ENCODE measurements at places on chromosomes 2 and 18.

DNA sequence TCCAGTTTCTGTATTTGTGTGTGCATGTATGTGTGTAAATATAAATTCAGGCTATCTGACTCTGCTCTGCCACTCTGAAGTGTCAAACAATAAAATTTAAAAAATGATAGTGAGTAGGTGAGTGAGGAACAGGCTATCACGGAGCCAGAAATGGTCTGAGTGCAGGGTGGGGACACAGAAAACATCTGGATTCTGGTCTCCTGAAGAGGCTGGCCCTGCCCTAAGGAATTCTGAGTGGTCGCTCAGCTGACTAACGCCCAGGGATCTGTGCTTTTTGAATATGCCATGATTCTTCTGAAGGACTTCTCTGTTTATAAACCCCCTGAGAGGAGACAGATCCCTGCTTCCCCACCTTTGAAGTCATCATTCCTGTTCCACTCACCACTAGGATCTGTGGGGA lies 353.9 kb upstream of the GYPC start:
- no peak for DNase-seq

DNA sequence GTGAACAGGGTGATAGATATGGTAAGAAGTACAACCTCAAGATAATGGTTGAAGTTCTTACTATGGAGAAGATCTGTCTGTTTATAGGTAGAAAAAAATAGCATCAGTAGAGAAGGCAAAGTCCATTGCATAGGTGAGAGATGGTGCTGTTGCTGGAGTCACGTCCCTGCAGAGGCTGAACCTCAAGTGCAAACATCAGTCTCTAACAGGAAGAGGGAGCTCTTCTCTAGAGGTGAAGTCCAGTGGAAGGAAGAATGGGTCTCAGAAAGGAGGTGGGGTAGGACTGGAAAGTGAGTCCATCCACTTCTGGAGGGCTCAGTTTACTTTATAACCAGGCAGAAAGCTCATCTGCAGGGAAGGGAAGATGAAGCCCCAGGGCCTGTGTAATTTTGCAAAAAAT lies 337.7 kb downstream of the MEIS1 start:
- no peak for DNase-seq

GRCh38 chr2:173149491-173149890 lies 73.8 kb downstream of the MAP3K20 start:
- DNase-seq: no peak

GRCh38 chr2:173271825-173272224 lies 82.8 kb upstream of the CDCA7 start:
- no peak for DNase-seq

DNA sequence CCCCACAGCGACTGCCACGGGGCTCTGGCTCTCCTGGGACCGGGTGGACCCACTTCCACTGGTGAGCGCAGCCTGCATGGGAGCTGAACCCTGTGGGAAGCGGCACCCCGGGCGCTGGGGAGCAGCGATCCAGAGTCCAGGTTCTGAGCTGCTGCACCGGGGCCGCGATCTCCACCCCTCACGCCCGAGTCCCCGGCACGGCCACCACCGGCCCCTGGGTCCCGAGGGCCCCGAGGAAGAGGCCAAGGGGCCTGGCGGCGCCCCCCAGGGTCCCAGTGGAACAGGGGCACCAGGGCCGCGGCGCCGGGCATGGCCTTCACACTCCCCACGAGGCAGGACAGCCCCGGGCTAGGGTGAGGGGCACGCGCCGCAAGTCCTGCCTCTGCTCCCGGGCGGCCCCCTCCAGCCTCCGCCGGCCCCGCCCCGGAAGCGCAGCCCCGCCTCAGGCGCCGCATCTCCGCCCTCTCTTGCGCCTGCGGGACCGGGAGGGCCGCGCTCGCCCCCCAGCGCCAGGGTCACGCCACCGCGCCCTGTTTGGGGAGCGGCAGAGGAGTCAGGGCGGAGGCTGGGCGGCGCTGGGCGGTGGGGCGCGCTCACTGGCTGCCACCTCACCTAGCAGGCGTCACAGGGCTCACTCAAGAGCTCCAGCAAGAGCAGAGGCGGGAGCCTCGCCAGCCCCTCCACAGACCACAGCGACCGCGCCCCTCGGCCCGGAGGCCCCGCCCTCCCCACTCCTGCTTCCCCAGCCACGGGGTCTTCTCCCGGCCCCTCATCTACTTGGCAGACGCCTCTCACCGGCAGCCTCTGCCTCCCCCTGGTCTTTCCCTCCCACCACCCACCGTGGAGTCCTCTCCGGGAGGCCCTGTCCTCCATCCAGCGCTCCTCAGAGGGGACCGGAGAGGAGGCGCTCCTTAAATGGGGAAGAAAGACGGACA lies 26.8 kb downstream of the THAP4 start:
- peak; percentile 93 for DNase-seq

GRCh38 chr2:203984-204383 lies 59.8 kb downstream of the SH3YL1 start:
- DNase-seq: no peak

- DNase-seq: no peak
These were observed 325.4 kb downstream of the SMAD2 start for GRCh38 chr18:47605093-47605492.

DNA sequence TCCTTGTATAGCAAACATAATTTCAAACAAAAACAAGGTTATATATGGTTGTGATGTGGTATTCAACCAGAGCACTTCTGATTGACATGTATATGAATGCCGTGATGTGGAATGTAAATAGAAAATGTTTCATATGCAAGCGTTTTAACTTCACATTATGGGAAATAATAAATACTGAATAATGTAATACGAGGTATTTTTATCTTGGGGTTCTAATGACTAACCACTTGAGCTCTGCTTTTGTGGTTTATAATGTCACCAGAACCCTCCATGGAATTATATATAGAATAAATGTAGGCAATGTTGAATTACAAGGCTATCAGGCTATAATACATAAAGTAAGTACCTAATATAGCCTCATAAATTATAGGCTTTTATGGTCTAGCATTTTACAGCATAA lies 72.4 kb downstream of the ZNF521 start:
- DNase-seq: no peak

- DNase-seq: no peak
These were observed 125.1 kb downstream of the PMAIP1 start for GRCh38 chr18:60024857-60025256.

DNA sequence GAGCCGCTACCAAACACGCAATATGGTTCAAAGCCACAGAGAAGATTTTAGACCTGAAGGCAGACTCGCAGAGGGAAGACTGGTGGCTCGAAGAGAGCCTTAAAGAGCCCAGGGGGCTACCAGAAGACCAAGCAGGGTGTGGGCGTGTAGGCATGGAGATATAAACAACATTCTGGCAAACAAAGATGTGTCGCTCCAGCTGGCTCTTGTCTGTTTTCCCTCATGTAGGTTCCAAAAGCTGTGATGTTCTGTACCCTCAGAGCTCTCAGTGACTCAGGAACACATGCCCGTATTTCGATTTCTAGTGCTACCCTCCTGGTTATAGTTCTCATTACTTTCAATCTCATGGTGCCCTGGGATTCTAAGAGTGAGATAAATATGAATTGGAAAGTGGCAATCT lies 44.5 kb downstream of the DOCK10 start:
- no peak for DNase-seq

DNA sequence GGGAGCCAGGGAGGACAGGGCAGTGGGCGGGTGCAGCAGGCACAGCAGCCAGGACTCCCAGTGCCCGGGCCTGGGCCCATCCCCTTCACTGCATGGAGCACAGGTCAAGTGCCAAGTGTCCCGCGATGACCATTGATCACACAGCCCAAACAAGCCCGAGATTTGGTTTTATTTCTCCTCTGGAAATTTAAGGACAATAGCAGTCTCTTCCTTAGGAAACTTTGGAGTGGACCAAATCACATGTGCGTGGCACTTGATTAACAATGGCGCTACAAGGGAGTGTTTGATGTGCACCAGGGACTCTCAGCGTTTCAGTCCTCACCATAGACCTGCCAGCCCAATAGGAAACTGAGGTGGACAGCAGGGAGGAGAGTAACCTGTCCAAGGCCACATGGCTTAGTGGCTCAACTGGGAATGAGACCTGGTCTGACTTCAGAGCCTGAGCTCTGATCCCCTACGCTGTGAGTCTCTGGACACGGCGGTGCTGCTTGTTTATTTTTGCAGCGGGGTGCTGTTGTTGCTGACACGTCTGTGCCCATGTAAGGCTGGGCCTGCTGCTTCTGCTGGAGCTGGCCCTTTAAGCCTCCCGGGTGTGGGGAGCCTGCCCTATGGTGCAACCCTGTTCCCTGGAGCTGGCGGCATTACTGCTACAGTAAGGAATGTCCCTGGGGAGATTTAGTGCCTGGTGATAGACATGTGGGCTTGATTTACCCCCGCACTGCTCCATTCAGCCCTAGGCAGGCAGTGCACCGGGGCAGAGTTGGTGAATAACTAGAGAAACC lies 194.2 kb downstream of the INHBB start:
- no peak for DNase-seq

- DNase-seq: no peak
These were observed 678.9 kb upstream of the LRRTM4 start for GRCh38 chr2:78201064-78201575.

DNA sequence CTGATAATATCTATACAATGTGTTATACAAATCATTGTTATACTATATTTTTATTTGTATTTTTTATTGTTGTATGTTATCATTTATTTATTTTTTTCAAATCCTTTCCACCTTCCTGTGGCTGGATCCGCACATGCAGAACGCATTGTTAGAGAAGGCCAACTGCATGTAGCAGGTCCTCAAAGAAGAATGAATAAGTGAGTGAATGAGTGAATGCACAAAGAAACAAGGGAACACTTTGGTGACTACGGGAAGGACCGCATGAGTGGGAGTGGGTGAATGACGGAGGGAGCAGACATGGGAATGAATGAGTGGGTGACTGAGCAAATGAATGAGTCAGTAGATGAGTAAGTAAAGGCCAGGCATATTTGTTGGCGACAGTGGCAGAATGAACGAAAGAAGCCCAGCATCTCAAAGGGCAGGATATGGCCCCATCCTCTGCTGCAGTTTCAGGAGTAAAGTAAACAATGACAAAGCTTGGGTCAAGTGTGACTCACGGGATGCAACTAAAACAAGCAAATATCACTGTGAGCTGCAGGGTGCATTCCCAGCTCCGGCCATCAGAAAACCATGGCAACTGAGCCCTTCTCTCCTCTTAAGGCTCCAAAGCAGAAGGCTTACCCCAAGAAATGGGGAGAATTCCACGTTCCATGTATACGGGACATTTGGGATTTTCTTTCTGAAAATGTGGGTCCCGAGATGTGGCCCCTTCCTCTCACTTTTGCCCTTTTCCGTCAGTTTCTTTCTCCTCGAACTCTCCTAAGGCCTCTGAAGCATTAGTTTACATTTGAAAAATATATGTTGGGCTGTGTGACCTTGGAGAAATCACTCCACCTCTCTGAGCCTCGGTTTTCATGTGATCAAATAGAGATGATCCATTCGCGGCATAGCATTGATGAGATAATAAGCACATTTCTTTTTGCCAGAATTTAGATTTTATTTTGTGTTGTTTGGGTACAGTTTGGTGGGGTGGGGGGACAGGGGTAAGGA lies 24.5 kb downstream of the KCNF1 start:
- DNase-seq: no peak

DNA sequence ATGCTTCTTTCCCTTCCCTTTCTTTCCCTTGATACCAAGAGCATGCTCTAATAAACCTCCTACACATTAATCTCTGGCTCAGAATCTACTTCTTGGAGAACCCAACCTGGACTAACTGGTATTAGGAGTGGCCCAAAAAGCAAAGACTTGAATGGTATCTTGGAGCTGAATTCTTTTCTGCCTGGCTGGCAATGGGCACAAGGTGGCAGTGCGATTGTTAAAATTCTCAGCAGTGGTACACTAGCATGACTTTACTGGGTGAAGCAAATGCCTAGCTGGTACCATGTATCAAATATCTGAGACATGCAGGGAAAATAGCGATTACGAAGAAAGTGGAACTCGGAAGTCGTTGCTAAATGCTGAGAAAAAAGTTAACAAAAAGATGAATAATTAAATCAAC lies 376.1 kb downstream of the XIRP2 start:
- peak; percentile 4 for DNase-seq

DNA sequence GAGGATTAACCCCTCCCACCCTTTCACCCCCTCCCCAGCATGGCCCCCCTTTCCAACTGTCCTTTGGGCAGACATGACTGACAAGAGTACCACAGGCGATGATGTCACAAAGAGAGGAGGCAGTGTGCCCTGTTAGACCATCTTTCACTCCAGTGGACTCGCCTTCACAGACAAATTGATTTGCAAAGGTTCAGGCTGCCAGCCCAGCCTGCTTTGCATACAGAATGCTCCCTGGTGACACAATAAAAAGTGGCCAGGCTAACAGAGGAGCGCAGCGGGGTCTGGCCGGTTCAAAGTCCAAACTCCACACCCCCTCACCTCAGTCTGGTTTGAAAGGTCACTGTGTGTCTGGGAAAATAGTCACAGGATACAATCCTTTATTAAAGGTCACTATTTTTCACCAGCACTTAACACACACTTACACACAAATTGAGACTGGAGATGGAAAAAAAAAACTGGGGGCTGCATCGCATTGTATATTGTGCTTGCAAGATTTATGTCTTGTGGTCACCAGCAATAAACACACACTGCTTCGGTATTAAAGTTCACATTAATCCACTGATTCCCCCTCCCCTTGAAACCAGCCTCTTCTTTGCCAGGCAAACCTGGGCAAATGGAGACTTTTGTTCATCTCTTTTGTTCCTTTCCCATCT lies 236.9 kb downstream of the BCL11A start:
- no peak for DNase-seq

DNA sequence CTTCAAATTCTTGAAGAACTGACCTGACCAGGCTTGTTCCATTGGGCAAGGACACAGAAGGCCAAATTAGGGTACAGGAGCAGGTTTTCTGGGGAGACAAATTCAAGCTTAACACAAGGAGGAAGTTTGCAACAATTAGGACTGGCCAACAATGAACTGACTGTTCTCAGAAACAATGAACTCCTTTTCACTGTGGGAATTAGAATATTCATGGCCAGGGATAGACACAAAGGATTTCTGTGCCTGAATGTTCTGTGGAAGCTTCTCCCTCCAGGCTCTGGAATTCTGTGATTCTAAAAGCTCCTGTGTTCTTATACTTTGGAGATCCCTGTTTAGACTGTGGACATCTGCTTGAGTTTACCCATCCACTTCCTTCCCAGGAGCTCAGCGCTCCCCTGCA lies 15.2 kb downstream of the SMYD1 start:
- DNase-seq: no peak

GRCh38 chr2:65918760-65919187 lies 486.4 kb upstream of the SPRED2 start:
- DNase-seq: no peak

DNA sequence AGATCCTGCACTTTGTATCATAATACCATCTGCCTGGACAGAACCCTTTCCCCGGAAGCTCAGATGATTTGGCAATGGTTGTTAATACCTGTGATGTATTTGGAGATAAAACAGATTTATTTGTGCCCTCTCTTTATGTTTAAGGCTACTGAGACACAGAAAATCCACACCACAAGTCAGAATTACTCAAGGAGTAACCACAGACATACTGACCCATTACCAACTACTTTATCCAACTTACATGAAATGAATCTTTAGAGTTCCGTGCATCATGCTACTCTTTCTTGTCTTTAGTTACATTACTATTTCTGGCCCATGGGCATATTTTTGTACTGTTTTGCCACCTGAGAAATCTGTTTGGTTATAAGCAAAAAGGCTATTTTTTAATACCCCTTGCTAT lies 384.0 kb downstream of the STK39 start:
- no peak for DNase-seq

- no peak for DNase-seq
These were observed 177.1 kb upstream of the HDAC4 start for GRCh38 chr2:239577935-239578334.

All from suppressor macrophage (primary cell).